Fibroblast of skin of scalp (primary cell): ENCODE measurements at places on chromosomes 2 and 18.
A peak's percentile ranks its signal among the peaks of the same experiment; 100 is the strongest.

DNA sequence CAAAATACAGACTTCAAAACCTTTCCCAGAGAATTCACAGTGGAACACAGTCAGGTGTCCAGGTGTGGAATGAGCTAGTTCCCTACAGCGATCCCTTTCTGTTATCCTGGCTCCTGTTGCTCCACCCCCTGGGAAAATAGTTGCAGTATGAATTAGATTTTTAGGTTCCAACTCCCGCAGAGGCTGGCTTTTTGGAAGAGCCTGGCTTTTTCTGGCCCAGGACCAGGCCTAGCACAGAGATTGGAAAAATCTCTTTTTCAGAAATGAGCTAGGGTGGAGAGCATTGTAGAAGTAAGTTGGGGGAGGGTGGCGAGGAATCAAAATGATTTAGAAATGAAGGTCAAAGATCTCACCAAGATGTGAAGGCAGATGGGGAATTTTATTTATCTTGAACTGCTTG is 27.1 kb downstream of the COL5A2 start:
- no peak for DNase-seq

GRCh38 chr18:44788334-44788733 is 107.6 kb downstream of the SETBP1 start:
- DNase-seq, result no peak

- peak; percentile 61 for DNase-seq
These were observed 169.5 kb downstream of the SLC8A1 start for GRCh38 chr2:40282428-40282827.

GRCh38 chr2:136135921-136136906 is 18.3 kb upstream of the CXCR4 start:
- DNase-seq, result no peak

DNA sequence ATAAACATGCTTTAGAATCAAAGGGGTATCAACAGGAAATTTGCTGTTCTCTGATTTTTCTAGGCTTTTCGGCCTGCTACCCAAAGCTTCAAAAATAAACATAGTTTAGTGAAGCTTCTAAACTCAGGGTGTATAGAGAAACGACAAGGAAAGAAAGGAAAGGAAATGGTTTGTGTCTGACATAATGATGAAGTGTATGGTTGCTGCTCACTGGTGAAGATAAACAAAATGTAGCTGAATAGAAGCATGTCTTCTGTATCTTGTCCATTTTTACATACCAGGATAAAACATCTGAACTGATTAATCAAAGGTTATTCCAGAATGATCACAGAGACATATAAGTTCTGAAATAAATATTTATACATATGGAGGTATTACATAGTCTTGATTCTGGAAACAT is 1324.6 kb upstream of the NRXN1 start:
- DNase-seq, result no peak

GRCh38 chr18:44733754-44734465 is 53.2 kb downstream of the SETBP1 start:
- DNase-seq, result no peak
